Activated gamma-delta T cell treated with Interleukin-2 at 50 U/mL for 16 hours (primary cell): ENCODE measurements at places on chromosomes 7 and 10.

DNA sequence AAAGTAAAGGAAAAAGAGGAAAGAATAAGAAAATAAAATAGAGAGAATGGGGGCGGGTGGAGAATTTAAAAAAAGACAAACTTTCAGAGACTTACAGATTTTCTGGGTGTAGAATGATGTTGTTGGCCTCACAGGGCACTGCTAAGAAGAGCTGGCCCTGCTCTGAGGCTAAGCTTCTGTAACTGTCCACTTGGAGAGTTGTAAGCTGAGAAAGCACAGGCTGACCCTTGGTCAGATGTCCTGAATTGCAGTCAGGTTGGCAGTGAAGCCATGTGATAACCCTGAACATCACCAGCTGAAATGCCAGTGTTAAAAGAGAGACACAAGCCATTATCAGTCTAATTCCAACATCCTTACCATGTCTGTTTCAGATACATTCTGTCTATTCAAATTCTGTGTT is 272.1 kb upstream of the SORCS1 start:
- DNase-seq, result no peak

DNA sequence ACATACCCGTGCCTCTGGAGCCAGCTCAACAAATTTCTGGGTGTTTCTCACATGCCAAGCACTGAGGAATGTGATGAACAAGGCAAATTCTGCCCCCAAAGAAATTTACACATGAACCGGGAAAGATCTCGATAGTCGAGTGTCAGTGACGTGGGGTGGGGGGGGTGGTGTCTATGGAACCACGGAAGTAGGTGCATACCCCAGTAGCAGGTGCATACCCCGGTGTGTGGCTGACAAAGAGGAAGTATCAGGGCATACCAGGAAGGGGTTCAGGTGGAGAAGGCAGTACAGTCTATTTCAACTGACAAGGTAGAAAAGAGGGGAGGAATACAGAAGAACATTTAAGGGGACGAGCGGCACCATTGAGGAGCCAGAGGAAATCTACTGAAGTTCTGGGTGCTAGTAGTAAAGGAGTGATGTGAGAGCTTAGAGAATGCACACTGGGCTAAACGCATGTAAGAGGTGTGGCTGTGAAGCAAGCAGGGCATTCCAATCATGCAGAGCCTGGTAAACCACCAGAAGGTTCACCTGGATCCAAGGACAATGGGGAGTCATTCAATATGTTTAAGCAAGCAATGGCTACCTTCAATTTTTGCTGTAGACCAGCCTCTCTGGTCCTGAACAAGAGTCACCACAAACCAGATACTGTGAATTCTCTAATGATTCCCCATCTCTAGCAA is 6.2 kb downstream of the CCDC6 start:
- no peak for DNase-seq

GRCh38 chr7:77328669-77329068 is 87.5 kb downstream of the GSAP start:
- DNase-seq, result no peak

DNA sequence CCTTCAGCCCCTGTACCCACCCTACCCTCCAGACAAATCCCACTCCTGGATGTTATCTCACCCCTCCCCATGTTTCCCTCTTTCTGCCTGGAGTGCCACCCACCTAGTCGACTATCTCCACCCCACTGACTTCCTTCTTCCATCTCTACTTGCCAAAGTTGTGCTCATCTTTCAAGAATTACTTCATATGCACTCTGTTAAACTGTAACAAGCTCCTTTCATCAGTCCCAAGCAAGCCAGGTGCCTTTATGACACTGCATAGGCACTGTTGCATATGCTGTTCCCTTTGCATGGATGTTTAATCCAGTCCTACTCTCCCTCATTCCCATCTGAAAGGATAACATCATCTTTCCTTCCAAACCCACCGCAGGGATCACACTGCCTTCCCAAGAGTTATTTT is 8.9 kb upstream of the CDK1 start:
- no peak for DNase-seq

DNA sequence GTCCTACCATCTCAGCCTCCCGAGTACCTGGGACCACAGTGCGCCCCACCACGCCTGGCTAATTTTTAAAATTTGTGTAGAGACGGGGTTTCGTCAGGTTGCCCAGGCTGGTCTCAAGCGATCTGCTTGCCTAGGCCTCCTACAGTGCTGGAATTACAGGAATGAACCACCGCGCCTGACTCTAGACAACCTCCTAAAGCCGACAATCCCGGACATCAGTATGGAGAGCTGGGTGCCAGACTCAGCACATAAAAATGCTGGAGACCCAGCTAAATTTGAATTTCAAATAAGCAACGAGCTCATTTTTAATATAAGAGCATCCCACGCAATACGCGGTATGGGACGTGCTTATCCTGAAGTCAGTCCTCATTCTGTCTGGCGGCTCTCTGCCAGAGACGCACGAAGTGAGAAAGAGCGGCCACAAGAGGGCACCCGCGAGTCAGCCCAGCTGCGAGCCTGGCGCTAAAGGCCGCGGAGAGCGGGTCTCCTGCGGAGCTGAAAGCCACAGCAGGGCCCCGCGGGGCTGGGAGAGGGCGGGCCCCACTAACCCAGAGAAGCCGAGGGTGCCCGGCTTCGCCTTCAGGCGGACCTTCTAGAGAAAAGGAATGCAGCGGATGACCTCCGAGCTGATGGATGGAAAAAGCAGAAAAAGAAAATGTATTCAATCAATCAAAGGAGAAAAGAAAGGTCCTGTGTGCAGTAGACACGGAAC is 7.0 kb downstream of the CALY start:
- peak; percentile 86 for DNase-seq

DNA sequence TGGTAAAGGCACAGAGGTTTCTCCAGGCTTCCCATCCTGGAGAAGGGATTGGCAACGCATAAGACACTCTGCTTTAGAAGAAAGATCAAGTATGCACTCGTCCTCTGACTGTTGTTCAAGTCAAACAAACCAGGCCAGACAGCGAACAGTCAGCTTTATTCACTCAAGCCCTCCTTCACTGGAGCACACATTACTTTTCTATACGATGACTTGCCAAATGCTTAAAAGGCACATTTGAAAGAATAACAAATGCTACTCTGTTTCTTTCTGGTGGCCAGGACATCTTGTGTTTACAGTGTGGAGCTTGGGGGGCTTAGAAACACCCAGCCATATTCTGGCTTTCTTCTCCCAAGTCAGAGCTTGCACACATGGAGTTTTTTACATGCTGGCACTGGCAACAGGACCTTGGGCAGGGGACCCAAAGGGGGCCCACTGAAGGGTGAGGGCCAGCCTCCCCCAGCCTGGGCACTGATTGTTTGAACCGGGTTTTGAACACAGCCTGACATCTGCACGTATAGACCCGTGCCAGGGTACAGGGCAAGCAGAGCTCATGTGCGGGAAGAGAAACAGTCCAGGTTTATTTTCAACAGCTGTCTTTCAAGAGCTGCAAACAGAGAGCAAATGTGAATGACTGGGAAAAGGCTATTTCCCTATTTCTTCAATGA is 33.3 kb upstream of the FGFR2 start:
- no peak for DNase-seq

GRCh38 chr7:92614660-92615174 is 24.5 kb upstream of the FAM133B start:
- DNase-seq, result no peak

DNA sequence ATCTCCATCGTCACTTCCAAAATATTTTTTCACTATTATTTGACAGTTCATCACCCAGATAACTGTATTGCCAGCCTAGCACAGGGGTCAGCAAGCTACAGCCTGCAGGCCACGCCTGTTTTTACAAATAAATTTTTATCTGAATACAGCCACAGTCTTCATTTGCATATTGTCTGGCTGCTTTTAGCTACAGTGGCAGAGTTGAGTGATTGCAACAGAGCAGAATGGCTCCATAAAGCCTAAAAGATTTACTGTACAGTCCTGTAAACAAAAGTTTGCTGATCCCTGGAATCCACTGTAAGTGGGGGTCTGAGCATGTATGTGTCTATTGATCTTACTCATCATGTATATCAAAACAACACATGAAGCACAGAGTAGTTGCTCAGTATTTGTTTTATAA is 45.9 kb upstream of the GNAI1 start:
- no peak for DNase-seq

DNA sequence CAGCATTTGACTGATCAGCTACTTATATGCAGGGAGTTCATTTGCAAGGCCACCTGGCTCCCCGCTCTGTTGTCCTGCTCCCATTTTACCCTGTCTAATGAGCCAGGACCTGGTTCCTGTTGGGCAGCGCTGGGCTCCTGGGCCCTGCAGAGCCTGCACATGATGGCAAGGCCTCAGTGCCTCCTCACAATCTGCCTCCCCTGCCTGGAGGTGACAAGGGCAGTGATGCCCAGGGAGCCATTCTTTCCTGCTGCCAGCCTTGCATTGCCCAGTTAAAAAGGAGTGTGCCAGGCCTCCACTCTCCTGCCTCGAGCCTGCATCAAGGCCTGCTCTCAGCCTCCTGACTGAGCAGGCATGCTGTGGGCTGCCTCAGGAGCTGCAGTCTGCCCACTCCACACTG is 28.5 kb downstream of the CHAT start:
- no peak for DNase-seq

DNA sequence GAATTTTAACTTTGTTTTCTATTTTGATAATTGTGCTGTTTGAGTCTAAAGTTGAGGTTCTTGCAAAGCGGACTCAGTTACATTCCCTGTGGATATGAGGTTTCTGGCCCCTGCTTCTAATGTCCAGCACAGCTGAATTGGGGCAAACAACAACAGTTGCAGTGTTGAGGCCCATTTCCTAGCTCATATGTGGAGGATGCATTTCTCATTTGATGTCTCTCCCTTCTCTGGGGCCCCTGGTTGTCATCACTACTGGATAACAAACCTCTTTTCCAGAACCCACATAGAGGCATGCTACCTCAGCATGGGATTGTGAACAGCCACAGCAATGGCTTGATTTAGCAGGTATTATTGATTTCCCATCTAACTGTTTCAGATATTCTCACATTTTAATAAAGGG is 208.2 kb upstream of the VSTM2A start:
- no peak for DNase-seq

- DNase-seq, result no peak
Measured at GRCh38 chr10:20677340-20677739, 219.8 kb downstream of the NEBL start.

DNA sequence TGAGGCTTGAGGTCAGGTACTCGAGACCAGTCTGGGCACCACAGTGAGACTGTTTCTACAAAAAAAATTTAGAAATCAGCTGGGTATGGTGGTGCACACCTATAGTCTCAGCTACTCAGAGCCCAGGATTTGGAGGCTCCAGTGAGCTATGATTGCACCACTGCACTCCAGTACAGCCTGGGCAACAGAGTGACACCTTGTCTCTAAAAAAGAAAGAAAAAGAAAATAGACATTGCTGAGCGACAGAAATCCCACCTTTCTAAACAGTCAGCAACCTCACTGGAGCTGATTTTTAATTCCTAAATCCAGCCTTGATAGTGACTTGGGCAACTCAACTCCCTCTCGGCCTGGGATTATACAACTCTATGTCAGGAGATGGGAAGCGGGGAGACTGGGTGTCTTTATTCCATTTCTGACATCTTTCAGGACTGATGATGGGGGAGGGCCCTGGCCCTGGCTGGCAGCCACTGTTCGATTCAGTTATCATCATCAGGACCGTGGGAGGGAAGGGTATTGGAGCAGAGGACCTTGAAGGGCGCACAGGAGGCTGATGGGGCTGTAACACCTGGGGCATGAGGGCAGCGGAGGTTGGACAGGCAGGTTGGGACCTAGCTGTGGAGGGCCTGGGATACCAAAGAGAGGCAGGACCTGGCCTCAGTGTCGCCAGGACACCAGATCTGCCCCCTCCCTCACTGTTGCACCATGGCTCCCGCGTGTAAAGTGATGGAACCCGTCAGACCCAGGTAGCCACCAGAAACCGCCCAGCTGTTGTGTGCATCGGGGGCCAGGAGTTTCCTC is 14.7 kb downstream of the HSPB1 start:
- DNase-seq, result no peak

- DNase-seq, result no peak
Measured at GRCh38 chr10:50322077-50322476, 70.8 kb upstream of the ASAH2 start.
